ENCODE measurements at places on chromosomes 6 and 20. TPM values are rescaled to one million over a fixed set of nuclear protein-coding genes. Genes with fewer than 3 reads are reported as not detected.

GRCh38 chr6:53107091-53107490 is 41.5 kb downstream of the GCM1 start:
- no peak for DNase-seq

DNA sequence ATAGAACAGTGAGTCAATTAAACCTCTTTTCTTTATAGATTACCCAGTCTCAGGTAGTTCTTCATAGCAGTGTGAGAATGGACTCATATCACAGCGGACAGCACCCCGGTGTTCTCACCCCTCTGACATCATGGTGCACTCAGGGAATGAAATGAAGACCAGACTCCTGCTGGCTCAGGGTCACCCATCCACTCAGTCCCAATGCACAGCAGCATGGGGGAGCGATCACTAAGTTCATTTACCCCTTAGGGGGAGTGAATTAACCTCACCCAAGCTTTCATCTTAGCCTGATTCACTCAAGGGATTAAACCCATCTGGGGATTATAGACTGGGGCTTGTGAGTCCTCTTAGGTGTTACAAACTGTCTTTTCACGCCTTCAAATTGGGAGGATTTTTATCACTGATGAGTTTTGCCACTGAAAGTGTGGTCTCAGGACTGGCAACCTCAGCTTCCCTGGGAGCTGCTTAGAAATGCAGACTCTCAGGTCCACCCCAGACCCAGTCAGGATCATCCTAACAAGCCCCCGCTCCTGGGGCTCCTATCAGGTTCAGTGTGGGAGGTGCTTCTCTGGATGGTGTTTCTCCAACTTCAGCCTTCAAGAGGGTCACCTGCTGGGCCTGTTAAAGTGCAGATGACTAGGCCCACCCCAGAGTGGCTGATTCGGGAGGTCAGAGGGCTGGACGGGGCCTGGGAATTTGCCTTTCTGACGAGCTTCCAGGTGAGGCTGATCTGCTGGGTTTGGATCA is 44.3 kb upstream of the FRMD1 start:
- DNase-seq, result no peak

- no peak for DNase-seq
Observed at GRCh38 chr6:43853066-43853650, 83.1 kb downstream of the VEGFA start.

DNA sequence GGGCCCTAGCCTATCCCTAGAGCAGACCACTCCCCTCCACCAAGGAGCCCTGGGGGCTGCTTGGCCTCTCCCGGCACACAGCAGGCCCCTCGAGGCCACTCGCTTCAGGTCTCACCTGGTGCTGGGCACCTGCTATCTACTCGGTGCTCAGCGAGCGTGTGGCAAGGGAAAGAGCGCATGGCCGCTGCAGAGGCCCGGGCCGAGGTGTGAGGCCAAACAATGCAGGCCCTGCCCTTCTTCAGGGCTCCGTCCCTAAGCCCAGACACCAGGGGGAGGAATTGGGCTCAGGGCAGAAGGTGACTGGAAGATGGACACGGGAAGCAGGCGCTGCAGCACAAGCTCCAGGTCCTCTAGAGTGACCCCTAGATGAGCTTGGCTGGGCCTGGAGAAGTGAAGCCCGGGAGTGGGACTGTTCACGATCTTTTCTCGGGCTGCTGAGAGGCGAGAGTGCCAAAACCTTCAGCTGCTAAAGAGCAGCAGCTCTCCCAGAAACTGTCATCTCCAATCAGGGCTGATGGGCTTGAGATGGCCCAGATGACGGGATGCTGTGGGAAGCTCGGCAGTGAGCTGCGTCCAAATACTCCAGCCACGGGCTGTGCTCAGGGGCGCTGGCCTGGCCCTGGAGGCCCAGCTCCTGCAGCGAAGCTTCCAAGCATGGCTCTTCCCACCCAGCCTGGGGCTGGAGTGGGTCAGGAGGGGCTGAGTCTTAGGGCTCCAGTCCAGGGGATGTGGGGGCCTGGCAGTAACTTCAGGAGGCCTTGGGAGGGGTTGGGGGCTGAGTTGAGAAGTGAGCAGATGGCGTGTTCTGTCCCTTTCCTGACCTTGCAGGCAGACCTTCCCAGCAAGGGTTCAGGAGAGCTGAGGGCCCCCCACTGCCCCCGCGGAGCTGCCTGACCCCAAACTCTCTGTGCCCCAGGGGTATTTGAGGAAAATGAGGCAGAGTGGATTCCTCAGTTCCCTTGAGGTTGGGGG is 43.7 kb downstream of the APCDD1L start:
- DNase-seq, result no peak

CPXM1 gene
- total RNA-seq, result 0.19 TPM

DDO gene
- 16.2 TPM for total RNA-seq

ENPP3 gene
- total RNA-seq, result 0.16 TPM

HLA-DMB gene
- 7.9 TPM for total RNA-seq

SCAF8 gene
- total RNA-seq, result 62.7 TPM
